ENCODE measurements at places on chromosomes 4 and X. TPM values are rescaled to one million over a fixed set of nuclear protein-coding genes. Genes with fewer than 3 reads are reported as not detected.

The SOX3 gene
- not detected for total RNA-seq

The SCML1 gene
- total RNA-seq, result 24.7 TPM

The NPY1R gene
- 0.03 TPM for total RNA-seq

The ATP1B4 gene
- not detected for total RNA-seq

The SYTL4 gene
- 0.17 TPM for total RNA-seq

The HELT gene
- total RNA-seq, result not detected

The USP17L10 gene
- not detected for total RNA-seq

The HERC3 gene
- 26.0 TPM for total RNA-seq

GRCh38 chr4:148575577-148575976 lies 133.4 kb upstream of the NR3C2 start:
- DNase-seq, result no peak

DNA sequence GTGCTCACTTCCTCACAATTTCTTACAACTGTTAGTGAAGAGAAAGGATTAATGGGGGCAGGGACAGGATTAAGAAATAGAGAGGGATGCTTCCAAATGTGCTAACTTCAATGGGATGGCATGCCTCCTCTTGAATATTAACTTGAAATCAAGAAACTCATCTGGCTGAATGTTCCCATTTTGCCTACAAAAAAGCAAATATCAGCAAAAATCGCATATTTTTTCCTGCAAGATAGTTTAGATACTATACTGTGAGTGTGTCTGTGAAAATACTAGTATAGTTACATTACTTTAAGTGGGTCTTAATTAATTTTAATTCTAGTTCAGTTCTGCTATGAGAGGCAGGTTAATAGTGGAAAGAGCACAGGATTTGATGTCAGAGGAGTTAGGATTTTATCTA lies 4.9 kb downstream of the PAICS start:
- DNase-seq, result no peak

DNA sequence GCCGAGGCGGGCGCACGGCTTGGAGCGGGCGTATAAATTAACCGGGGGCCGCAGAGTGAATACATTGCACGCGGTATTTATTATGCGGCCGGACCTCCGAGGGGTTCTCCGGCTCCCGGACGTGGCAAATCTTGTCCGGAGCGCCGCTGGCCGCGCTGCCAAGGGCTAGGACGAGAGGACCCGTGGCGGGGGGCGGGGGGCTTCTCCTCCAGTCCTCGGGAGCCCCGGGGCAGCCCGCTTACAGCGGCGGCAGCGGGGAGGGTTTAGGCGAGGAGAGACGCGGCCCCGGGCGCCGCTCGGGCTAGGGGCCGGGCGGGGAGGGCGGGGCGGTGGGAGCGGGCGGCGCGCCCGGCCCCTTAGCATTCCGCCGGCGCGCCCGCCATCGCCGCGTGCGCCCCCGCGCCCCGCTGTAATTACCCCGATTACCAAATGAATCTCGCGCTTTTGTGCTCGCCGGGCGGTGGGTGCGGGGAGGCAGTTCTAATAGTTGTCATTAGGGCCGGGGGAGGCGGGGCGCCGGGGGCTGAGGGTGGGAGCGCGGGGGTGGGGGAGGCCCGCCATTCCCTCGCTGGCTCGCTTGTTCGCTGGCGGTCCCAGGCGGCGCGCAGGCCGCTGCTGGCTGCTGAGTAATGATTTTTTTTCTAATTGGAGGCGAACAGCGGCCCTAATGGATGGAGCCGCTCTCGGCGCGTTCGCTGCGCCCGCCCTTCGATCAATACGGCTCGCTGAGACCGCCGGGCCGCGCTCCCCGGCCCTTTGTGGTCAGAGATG lies 276.6 kb downstream of the BCOR start:
- no peak for DNase-seq

GRCh38 chr4:159117968-159118367 lies 15.1 kb downstream of the RAPGEF2 start:
- no peak for DNase-seq

DNA sequence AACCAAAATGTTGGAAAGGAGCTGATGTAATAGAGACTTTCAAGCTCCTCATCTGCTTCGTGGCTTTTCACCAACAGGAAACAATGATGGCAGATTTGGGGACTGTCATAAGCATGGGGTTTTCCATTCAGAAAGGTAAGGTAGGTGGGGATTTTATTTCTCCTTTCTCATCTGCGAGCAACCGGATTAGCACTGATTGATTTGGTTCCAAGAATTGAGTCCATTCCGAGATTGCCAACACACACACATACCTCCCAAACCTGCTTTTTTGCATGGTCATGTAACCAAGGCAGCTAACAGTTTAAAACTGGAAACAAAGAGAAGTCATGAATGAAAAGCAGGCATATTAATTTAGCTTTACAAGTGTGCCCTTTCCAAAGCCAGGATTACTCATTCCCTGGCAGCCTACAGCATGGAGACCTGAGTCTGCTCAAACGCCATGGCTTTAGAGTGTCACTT lies 63.0 kb upstream of the LNX1 start:
- DNase-seq, result peak; percentile 96
